ENCODE measurements at places on chromosomes 2 and 18.

- no peak for DNase-seq
These were observed 3.2 kb downstream of the NPPC start for GRCh38 chr2:231923010-231923344.

DNA sequence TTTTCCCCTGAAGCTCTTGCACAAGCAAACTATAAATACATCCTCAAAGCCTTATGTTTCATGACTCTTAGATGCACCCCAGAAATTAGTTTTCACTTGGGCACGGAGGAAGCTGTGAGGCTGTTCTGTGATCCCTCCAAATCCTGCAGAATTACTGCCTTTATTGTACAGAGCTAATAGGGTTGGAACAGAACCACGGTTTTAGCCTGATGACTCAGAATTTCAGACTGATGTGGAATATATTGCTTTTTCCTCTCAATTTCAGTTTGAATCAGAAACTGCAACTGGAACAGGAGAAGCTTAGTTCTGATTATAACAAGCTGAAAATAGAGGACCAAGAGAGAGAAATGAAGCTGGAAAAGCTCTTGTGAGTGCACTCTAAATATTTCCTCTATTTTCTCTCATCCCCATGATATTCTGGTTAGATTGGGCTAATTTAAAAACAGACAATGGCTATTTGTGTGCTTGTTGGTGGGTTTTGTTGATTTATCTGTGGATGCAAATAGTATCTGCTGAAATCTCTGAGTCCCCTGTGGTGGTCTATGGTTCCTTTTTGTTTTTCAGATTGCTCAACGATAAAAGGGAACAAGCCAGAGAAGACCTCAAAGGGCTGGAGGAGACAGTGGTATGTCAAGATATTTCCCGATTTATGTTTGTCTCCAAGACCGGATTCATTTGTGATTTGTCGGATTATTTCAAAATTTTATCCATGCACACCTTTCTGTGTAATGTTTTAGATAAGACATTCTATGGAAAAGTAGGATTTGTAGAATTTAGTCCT is 38.2 kb upstream of the LYPD6B start:
- DNase-seq = no peak

DNA sequence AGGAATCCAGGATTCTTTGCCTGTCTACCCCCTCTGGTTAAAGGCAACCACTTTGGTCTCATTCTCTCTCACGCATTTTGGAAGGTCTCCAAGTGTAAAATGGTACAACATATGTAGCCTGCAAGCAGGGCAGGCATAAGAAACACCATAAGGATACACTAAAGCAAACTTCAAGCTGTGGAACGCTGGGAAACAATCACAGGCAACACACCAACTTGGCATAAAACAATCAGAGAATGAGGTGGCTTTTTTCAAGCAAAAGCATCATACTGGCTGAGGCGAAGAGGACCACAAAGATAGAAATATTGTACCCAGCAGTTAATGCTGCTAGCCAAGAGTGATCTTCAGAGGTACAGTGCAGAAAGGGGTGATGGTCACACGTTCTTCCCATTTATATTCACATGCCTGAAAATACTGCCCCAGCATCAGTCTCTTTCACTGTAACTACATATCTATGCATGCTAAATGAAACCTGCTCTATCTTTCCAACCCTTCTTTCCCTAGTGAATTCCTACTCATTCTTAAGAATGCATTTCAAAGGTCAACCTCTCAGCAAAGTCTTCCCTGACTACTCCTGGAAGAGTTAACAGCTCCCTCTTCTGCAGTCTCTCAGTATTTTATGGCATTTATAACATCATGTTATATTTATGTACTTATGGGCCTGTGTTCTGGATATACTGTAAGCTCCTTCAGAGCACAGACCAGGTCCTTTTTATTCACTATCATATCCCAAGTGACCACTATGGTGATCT is 71.9 kb upstream of the GALNT5 start:
- DNase-seq = no peak

GRCh38 chr2:36362291-36362690 is 6.7 kb downstream of the CRIM1 start:
- no peak for DNase-seq

DNA sequence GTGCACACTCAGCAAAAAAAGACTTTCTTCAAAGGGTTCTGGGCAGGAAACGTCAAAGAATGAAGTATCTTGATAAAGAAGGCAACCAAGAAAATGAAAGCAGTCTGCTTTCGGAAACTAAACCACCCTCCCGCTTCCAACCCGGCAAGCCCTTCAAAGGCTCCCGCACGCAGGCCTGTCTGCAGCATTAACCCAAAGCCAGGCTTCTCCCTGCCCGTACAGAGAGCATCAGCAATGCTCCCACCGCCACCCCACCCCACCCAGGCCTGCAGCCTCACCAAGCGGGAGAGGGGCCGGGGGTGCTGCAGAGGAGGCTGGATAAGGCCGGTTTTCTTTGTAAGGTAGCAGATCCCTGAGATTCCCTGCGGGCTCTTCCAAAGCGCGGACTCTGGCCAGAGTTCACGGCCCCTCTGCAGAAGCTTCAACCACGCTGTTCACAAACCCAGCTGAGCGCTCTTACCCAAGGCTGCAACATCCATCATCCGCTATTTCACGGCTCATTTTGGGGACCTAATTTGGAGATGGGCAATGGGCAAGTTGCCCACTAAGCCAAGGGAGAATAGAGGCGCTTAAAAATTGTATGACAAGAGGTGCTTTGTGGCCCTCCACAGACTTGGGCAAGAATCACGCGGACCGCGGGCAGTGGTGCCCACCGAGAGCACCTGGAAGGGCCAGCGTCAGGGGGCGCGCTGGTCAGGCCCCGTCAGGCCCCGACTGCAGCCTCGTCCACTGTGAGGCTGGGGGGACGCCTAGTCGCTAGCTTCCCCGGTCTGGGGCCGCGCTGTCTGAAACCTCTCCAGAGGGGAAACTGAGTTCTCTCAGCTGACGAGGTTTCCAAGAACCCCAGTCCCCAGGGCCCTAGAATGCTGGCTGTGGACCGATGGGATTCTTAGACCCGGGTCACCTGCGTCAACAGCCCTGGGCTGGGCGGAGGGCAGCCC is 225.4 kb upstream of the ID2 start:
- DNase-seq = no peak

- DNase-seq = no peak
These were observed 18.3 kb downstream of the GYPC start for GRCh38 chr2:126674075-126674744.

GRCh38 chr2:12705230-12705629 is 11.5 kb upstream of the TRIB2 start:
- DNase-seq = no peak

- DNase-seq = peak; percentile 14
These were observed 88.0 kb downstream of the COMMD1 start for GRCh38 chr2:61993422-61994024.

All from 8988T (cell line).